ENCODE measurements at places on chromosomes 6 and 20. TPM values are rescaled to one million over a fixed set of nuclear protein-coding genes. Genes with fewer than 3 reads are reported as not detected.

DNA sequence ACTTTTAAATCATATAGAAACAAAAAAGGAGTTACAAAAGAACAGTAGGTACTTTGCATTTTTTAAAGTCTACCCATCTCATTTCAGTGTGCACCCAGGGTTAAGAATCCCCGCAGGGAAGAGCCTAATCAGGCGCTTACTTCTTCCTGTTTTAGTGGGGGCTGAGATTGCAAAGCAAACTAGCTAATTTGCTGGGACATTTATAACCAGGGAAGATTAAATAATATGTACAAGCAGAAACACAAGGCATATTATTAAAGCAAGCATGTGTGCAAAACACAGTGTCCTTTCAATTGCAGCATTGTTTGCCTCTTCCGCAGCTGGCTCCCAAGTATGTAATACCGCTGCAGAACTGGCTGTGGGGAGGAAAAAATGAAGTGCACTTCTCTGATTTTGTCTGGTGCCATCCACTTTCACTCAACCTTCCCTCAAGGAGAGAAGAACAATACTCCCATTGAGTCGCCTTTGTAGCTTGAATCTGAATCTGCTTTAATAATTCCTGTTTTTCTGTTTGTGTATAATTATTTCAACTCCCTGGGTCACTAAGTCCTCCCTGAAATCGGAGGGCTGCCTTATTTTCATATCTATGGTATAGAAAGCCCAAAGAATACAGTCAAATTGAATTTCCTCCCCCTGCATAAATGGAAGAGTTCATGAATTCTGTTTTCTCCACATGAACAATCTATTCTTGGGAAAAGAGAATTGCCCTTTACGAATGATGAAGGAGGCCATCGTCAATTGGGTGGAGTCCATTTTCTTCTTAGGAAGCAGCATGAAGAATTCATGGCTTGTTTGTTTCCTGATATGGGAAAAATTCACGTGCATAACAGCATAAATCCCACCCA lies 23.3 kb upstream of the BCAS1 start:
- no peak for DNase-seq

GRCh38 chr6:133610971-133611370 lies 277.9 kb upstream of the TCF21 start:
- DNase-seq: no peak

DNA sequence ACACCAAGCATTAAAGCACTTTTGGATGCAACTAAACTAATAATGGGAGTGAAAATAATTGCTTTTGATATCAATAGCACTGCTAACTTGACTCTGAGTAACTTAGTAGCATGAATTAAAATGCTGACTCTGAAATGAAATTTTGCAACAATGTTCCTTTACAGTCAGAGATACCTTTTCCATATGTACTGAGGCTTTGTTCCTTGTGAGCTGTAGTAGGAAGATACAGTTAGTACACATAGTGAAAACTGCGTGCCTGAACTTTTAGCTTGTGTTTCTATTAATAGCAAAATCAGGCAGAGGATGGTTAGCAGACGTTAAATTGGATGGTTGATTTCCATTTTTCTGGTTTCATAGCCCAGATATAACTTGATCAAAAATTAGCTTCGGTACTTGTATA lies 18.6 kb downstream of the ADGRG6 start:
- no peak for DNase-seq

- peak; percentile 26 for DNase-seq
These were observed 71.6 kb upstream of the FBXL4 start for GRCh38 chr6:99019381-99019780.

GRCh38 chr6:83879746-83880145 lies 20.3 kb downstream of the CYB5R4 start:
- no peak for DNase-seq

GRCh38 chr6:12923644-12924235 lies 207.2 kb downstream of the PHACTR1 start:
- DNase-seq: no peak

DNA sequence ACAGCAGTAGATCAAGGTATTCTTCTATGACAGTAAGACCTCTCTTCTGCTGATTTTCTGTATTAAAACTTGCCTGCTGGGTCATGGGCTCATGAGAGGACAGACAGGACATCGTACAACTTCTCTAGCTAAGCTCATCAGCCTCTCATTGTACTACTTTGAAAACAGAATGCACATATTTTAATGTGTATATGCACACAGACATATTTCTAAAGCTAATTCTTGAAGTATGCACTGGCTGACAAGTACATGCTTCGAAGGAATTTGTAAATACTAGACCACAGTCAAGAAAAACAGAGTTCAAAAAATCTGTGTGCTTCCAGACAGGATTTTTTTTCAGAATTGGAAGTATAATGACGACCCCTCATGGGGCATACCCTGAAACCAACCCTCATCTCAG lies 81.7 kb upstream of the CD83 start:
- DNase-seq: no peak

Gene GHRH
- not detected for polyA plus RNA-seq

Gene RBM24
- polyA plus RNA-seq: 0.46 TPM

Gene SMOC2
- 0.21 TPM for polyA plus RNA-seq

Gene DAAM2
- polyA plus RNA-seq: not detected

Gene TMEM217
- 0.60 TPM for polyA plus RNA-seq

Gene ASIP
- not detected for polyA plus RNA-seq
